Occipital lobe (tissue), 3 donors: ENCODE measurements at places on chromosomes 5 and 9. TPM values are rescaled to one million over a fixed set of nuclear protein-coding genes. Genes with fewer than 3 reads are reported as not detected.

DNA sequence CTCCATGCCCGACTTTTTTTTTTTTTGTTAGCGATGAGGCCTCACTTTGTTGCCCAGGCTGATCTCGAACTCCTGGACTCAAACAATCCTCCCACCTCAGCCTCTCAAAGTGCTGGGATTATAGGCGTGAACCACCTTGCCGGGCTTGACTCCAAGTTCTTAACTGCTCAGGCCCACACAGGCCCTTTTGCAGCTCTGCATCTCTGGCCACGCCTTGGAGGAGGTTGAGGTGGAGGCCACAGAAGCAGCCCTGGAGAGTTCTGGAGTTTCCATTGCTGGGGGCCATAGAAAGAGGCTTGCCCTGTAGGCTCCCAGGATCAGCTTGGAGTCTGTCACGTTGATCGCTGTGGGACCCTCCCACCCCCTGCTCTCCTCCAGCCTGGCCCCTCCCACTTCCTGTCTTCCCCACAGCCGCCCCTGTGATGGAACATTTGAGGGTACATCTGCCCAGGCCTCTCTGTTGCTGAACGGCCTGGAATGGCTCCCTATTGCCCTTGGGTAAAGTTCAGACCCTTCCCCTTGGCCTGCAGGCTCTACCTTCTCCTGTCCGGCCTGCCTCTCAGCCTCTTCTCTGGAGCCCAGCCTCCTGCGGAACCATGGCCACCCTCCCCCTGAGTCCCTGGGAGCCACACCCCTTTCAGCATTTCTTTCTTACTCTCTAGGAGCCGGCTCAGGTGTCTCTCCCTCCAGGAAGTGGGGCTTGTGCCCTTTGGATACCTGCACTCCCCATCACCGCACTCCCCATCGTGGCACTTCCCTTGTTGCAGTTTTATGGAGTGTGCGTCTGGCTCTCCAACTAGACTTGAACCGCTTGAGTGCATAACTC is 30.4 kb upstream of the IER5L start:
- no peak for DNase-seq

GRCh38 chr5:33468775-33469435 is 28.1 kb downstream of the TARS1 start:
- no peak for DNase-seq

- no peak for DNase-seq
Measured at GRCh38 chr9:15606643-15607472, 54.0 kb downstream of the CCDC171 start.

GRCh38 chr5:95080030-95080429 is 204.9 kb downstream of the MCTP1 start:
- DNase-seq, result no peak

DNA sequence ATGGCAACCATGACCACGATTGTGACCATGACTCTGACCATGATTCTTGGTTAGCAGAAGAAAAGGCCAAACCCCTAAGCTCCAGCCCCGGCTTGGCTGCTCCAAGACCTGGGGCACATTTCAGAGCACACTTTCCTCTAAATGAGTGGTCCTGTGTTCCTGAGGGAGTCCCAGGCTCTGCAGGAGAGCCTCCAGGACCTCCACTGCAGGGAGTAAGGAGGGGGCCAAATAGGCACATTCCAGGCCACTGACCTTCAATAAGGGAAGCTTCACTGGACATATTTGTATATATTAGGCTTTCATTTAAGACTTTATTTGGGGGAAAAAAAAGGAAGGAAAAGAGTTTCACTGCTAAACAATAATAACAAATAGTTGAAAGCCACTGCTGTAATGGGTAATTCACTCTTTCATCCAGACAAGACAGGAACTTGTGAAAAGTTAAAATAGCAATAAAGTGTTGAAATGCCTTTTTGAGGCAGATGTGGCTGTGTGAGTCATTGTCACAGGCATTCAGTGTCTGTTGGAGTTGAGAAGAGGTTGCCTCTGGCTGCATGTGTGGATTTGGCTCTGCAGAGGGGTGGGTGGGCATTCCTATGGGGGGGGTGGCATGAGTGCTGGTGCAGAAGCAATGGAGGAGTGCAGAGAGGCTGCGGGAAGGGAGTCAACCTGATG is 63.9 kb upstream of the TGFBR1 start:
- no peak for DNase-seq

Gene SCGB3A1
- not detected for total RNA-seq

GRCh38 chr9:94639061-94639998 is at the start of gene FBP1:
Gene FBP1, minus strand, starts transcription at chr9:94639518. Its CDS starts 208 bp downstream, at chr9:94639310.
- no peak for DNase-seq

- no peak for DNase-seq
Measured at GRCh38 chr5:138037271-138037670, 4.4 kb upstream of the FAM13B start.

DNA sequence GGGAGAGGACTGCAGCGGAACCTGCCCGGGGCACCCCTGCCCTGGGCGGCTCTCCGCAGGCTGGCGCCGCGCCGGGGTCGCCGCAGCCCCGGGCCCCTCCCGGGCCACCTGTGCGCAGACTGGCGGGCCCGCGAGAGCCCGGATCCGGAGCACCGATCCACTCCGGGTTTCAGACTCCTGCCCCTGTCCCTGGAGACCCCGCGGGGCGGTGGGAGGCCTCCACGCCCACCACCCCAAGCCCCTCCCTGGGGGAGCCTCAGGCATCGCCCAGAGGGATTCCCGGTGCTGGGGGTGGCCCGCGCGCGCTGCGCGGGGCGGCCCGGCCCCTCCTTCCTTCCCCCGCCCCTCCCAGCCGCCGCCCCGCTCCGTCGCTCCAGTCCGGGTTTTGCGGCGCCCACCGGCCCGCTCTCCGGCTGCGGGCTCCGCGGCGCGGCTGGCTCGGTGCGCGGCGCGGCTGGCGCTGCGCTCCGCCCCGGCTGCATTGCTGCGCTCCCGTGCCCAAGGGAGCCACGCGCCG is at the start of gene UNC5A:
Gene UNC5A (plus strand): TSS at position 479 of the 517 bp plus-strand sequence. CDS start 192 bp downstream, outside the sequence.
- peak; percentile 37 for DNase-seq

GRCh38 chr9:35912791-35913400 is 3.6 kb downstream of the SPAAR start:
- DNase-seq, result no peak

GRCh38 chr9:7910426-7911020 is 110.9 kb upstream of the DMAC1 start:
- DNase-seq, result no peak

Gene NTMT1
- total RNA-seq, result 11.2 TPM

Gene SSNA1
- 13.4 TPM for total RNA-seq

DNA sequence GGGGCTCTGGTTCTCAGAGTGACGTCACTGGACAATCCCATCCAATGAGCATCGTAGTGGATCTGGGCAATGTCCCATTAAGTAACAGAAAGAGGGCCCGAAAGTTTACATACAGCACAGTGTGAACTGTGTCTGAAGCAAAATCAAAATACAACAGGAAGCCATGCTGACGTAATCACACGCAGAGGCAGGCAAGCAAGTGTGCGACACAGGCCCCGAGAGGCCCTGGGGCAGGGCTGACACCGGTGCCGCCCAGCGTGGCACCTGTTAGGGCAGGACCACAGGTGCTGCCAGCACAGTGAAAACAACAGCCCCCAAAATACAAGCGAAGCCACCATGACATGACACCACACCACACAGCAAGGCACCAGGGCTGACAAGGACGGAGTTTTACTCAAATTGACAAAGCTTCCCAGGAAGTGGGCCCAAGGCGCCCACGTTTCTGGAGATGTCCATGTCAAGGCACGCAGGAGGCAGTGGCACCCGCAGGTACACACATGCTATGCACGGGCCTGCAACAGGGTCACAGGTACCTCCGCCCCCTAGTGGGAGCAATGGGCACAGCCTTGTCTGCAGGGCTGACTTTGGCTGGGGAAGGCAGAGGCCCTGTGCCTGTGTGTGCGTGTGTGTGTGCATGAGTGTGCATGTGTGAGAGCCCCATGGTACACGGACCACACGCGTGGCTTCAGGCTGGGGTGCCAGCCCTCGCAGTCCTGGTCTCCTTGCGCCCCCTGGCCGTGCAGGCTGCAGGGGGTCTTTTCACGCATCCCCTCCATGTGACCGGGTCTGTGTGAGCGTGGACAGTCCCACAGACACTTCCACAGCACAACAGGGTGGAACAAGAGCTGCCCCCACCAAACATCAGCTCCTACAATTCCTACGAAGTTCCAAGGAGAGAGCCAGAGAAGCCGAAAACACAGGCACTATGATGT is 19.6 kb downstream of the QSOX2 start:
- DNase-seq, result no peak

Gene TRIP13
- 7.5 TPM for total RNA-seq

Gene TTF1
- 11.7 TPM for total RNA-seq

Gene LCN1
- total RNA-seq, result not detected

GRCh38 chr9:35079041-35079425 is 709 bp downstream of the FANCG start:
- no peak for DNase-seq

- peak; percentile 10 for DNase-seq
Measured at GRCh38 chr9:14198841-14199455, 115.0 kb downstream of the NFIB start.

DNA sequence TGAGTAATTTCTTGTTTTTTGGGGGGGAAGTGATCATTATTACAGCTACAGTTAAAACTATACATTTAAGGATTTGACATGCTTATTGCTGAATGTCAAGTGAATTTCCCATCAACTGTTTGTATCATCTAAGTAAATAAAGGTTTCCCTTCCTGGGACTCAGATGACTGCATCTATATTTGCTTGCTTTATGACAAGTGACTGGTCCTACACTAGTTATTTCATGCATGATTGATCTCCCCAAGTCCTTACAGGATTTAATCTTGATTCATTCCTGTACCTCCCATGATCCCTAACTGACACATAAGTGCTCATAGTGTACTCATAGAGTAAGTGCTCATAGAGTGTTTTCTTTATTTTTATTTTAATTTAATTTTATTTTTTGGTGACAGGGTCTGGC is 2.8 kb downstream of the TXNDC8 start:
- DNase-seq, result no peak

GRCh38 chr5:149895416-149896345 is 48.9 kb downstream of the PDE6A start:
- peak; percentile 7 for DNase-seq

GRCh38 chr5:164065266-164065665 is 559.8 kb downstream of the MAT2B start:
- DNase-seq, result no peak

Gene SOHLH1
- not detected for total RNA-seq

- no peak for DNase-seq
Measured at GRCh38 chr9:106861640-106862109, 1.3 kb upstream of the ZNF462 start.

DNA sequence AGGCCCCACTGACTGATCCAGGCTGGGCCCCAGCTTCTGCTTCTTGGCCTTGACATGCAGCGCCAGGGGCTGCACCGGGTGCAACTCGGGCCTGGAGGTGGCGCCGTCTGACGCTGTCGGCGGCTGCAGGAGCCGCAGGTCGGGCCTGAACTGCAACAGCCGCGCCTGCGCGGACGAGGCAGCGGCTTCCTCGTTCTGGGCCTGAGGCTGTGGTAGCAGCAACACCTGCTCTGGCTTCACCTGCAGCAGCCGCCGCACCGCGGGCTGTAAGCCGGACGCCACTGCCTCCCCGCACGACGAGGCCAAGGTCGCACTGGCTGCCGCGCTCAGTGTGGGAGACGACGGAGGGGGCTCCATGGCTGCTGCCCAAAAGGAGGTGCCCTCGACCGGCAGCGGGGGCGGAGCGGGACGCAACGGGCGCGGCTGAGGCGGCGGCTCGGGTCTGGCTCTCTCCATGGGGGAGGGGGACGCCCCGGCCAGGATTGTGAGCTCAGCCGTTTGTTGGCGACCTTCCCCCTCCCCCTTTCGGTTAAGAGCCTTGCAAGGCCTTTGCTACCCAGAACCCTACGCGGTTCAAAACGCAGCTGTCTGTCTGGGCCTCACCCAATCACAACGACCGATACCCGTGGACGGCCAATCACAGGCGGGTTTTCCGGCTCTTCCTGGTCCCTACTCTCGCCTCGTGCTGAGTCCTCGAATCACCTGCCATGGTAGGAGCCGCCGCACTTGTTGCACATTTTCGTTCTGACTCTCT is 438 bp downstream of the SOX30 start:
- DNase-seq, result no peak

- no peak for DNase-seq
Measured at GRCh38 chr5:100270023-100270771, 265.0 kb upstream of the FAM174A start.

- no peak for DNase-seq
Measured at GRCh38 chr5:149144637-149145036, 3.3 kb downstream of the ABLIM3 start.

DNA sequence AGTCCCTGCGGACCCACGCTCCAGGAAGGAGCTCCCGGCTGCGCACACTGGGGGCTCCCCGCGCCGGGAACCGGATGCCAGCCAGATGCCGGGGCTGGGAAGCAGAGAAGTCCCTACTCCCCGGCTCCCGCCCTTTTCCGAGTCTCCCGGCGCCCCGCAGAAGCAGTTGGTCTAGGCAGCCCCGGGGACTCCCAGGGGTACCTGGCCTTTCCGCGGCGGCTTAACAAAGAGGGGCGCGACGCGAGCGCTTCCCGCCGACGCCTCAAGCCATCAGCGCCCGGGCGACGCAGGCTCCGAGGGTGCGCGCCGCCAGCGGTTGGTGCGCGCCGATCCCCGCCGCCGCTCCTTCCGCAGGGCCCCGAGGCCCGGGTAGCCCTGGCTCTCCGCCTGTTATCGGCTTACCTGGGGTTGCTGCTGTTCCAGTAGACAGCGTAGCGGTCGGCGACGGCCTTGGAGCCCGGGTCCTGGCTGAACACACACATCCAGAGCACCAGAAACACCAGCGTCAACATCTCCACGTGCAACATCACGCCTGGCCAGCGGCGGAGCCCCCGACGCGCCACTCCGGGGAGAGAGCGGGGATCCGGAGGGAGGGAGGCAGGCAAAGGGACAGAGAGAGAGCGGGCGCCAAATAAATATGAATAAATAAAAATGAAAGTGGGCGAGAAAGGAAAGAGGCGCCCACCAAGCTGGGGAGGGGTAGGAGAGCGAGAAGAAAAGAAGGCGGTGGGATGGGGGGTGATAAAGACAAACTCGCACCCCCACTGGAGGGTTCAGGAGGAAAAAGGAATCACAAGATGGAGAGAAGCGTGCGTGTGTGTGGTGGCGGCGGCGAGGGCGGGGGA is 428 bp downstream of the EFNA5 start:
- DNase-seq, result peak; percentile 28

GRCh38 chr5:91382530-91383026 is 539 bp downstream of the ARRDC3 start:
- DNase-seq, result peak; percentile 9

Gene PCDHA9
- total RNA-seq, result 18.6 TPM

DNA sequence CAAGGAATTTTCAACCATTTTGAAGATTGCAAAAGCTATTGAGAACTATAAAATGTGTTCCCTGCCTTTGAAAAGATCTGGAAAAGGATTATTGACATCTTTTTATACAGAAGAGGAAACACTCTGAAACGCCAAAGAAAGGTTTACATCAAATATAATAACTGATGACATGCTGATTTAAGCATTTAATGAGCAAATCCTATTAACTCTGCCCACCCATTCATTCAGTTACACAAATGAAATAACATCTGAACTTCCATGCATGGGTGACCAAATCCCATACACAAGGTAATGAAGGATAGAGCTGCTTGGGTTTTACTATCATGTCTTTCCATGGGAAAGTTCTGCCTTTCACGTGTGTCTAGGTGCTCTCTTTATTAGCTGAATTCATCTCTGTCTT is 589.4 kb upstream of the WWC1 start:
- no peak for DNase-seq

- no peak for DNase-seq
Measured at GRCh38 chr5:16791036-16791705, 144.9 kb downstream of the MYO10 start.

Gene GPBP1
- 159 TPM for total RNA-seq

Gene EGFL7
- 13.7 TPM for total RNA-seq
